ENCODE measurements at places on chromosomes 5 and 9.

DNA sequence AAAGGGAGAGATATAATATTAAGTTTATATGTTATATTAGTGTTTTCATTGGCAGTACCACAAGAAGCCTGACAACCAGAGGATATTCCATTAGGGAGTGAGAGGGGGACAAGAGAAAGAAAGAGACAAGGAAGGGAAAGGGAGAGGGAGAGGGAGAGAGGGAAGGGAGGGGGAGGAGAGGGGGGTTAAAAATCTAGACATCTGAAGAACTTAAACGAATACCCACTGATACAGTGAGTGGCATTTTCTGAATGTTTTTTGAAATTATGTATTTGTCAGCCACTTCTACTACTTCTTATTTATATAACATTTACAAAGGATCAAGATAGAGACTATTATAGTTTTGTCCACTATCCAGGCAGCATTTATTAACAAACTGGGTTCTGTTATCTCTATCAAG is 11.6 kb upstream of the CEP120 start:
- ATAC-seq: no peak

DNA sequence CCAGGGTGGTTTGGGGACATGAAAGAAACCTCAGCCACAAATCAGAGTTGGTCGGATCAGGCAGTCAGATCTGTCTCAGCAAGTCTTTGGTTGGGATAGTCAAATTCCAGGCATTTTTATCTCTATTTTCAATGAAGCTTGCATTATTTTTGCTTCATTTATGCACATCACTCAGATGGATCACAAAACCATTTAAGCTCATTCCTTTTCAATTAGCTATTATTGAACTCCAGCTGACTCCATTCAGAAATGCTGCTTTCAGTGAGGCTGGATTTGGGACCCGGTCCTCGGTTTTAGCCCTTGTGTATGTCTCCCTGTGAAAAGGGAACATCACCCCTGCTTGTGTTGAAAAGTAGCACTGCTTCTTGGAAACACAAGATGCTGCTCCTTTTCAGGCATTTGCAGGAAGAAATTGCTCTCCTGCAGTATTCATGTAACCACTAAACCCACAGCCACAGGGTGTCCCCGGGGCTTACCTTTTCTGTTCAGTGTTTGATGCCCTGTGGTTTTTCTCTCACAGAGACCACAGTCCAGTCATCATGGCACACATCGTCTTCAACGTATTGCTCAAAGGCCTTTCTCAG is 232.9 kb downstream of the NFIB start:
- no peak for ATAC-seq

GRCh38 chr5:158847772-158848171 is 251.9 kb downstream of the EBF1 start:
- ATAC-seq: no peak

- no peak for ATAC-seq
Measured at GRCh38 chr9:34084562-34084961, 35.9 kb upstream of the UBAP2 start.

Measured in motor neuron (in vitro differentiated cells).